ENCODE measurements at places on chromosomes 12 and 14.

GRCh38 chr14:22848351-22849164 lies 12.2 kb downstream of the MMP14 start:
- no peak for DNase-seq

DNA sequence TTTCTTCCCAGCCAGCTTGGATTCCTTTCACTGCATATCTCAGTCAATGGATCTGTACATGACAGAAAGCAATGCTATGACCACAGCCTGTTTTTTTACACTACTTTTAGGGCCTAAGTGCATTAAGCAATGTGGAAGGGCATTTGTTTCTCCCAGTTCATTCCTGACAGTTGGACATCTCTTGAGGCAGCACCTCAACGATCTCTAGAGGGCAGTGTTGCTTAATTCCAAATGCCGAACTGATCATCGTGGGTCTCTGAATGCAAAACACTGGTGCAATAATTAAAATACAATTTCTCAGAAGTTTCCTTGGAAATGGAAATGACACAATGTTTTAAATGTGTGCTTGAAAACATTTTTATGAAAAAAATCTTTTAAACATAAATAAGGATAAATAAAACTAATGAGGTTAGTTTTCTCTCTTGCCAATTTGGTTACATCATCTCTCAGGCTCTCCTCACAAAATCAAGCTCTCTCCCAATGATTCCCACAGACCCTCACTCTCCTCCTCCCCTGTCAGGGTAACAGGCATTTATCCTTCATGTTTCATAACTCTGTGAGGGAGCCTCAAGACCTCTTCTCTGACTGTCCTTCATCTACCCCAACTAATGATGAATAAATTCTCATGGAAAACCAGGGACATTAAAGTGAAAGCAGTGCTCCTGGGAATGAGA lies 192.4 kb upstream of the SLC16A7 start:
- DNase-seq: no peak

DNA sequence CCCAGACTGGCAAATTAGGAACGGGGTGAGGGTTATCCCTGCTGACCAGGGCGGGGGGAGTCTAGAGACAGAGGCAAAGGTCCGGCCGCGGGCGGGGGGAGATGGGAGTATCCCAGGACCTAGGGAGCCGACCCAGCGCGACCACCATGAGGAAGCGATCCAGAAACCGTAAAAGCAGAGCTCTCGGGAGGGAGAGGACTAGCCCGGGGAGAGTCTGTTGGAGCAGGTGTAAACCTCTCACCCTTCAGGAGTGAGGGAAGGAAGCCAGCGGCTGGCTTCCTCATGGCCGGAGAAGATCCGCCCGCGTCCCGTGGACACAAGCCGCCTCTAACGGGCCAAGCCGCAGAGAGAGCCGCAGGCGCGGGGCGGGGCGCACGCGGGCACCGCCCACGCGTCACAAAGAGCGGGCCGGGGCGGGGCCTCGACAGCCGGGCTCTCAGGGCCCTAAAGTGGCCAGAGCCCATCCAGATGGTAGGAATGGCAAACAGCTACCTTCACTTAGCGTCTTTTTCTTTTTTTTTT lies at the start of gene ACRBP:
Gene ACRBP (minus strand): TSS at position 350 of the 522 bp plus-strand sequence. CDS start 66 bp downstream, at position 284.
- no peak for DNase-seq

DNA sequence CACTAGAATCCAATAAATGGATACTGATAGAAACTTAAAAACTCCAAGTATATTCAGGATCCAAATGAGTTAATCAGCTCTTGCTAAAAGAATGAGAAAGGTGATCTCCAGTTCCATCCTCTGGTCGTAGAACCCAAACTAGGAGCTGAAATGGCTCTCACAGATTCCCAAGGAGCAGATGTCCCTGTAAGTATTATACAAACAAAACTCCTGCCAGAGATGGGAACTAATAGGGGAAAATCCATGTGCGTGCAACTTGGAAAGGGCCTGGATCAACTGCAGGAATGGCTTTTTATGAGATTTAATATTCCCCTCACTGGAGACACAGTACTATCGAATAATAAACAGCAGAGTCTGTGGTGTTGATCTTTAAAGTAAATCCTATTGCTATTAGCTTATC lies 309.2 kb upstream of the TBX3 start:
- no peak for DNase-seq

GRCh38 chr12:50062728-50063460 lies 5.5 kb downstream of the ASIC1 start:
- no peak for DNase-seq

GRCh38 chr12:116067892-116068291 lies 209.6 kb downstream of the MED13L start:
- DNase-seq: no peak

DNA sequence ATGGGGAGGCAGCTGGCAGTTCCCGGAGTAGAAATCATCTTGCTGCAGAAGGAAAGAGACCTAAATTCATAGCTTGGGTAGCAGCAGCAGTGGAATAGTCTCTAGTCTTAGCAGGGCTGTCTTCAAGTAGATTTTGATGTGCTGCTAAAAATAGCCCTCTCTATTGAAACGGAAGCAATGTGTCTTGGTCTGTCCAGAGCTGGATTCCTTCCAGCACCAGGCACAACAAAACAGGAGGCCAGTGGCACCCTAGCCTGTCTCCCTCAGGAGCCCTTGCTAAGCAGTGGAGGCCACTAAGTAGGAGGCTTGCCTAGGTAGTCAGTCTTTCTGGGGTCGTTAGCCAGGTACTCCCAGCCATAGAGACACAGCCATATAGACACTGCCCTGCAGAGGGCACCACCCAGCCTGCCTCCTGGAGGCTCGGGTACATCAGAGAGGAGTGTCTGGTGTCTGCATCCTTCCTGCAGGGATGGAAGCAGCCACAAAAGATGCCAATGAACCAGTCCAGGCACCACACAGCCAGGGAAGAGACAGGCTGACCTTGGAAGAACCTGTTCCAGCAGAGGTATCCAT lies 97.5 kb downstream of the CRACR2A start:
- DNase-seq: no peak
